ENCODE measurements at places on chromosomes 4 and X. TPM values are rescaled to one million over a fixed set of nuclear protein-coding genes. Genes with fewer than 3 reads are reported as not detected.

The TTC29 gene
- not detected for total RNA-seq

The RHOXF1 gene
- not detected for total RNA-seq

The SYTL5 gene
- not detected for total RNA-seq

The CFAP299 gene
- total RNA-seq, result not detected

The MTTP gene
- total RNA-seq, result 0.27 TPM

The ENPP6 gene
- not detected for total RNA-seq

The ACTRT1 gene
- total RNA-seq, result not detected

The RAB41 gene
- not detected for total RNA-seq

The PAK3 gene
- total RNA-seq, result 8.5 TPM

The GRID2 gene
- total RNA-seq, result not detected

The PASD1 gene
- total RNA-seq, result not detected

The TMPRSS11B gene
- not detected for total RNA-seq

The CYP2U1 gene
- total RNA-seq, result 2.5 TPM

The CACNA1F gene
- total RNA-seq, result not detected

The MAGEB17 gene
- not detected for total RNA-seq

The CXXC4 gene
- total RNA-seq, result not detected

The SOD3 gene
- not detected for total RNA-seq

The SPIN2A gene
- 0.44 TPM for total RNA-seq

The CENPE gene
- total RNA-seq, result 32.4 TPM

The ARHGAP36 gene
- total RNA-seq, result not detected

The FAM47B gene
- not detected for total RNA-seq

The CT83 gene
- not detected for total RNA-seq

The TMSB15B gene
- 3.0 TPM for total RNA-seq

The NMU gene
- total RNA-seq, result 8.5 TPM

The EXOC1L gene
- not detected for total RNA-seq

The SLC7A11 gene
- total RNA-seq, result 153 TPM

The MAP3K15 gene
- not detected for total RNA-seq

The POU3F4 gene
- not detected for total RNA-seq

The RAI2 gene
- not detected for total RNA-seq

All from MCF 10A (cell line).